ENCODE measurements at places on chromosomes 2 and 18.

- DNase-seq, result no peak
Measured at GRCh38 chr18:50281972-50282520, 723 bp upstream of the MBD1 start.

GRCh38 chr2:8966123-8966908 is 37.2 kb downstream of the MBOAT2 start:
- no peak for DNase-seq

DNA sequence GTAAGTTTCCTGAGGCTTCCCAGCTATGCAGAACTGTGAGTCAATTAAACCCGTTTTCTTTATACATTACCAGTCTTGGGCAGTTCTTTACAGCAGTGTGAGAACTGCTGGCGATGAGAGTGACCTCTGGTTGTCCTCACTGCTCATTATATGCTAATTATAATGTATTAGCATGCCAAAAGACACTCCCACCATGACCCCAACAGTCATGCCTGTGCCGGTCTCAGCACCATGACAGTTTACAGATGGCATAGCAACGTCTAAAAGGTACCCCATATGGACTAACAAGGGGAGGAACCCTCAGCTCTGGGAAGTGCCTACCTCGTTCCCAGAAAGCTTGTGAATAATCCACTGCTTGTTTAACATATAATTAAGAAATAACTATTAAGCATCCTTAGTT is 8.1 kb upstream of the IL1A start:
- no peak for DNase-seq

GRCh38 chr18:6891788-6892187 is 162.3 kb downstream of the ARHGAP28 start:
- DNase-seq, result no peak

- no peak for DNase-seq
Measured at GRCh38 chr2:213167271-213167930, 16.0 kb upstream of the IKZF2 start.

- DNase-seq, result no peak
Measured at GRCh38 chr18:48851599-48851960, 99.2 kb downstream of the SMAD7 start.

- DNase-seq, result no peak
Measured at GRCh38 chr2:33145459-33145858, 198.7 kb downstream of the LTBP1 start.

DNA sequence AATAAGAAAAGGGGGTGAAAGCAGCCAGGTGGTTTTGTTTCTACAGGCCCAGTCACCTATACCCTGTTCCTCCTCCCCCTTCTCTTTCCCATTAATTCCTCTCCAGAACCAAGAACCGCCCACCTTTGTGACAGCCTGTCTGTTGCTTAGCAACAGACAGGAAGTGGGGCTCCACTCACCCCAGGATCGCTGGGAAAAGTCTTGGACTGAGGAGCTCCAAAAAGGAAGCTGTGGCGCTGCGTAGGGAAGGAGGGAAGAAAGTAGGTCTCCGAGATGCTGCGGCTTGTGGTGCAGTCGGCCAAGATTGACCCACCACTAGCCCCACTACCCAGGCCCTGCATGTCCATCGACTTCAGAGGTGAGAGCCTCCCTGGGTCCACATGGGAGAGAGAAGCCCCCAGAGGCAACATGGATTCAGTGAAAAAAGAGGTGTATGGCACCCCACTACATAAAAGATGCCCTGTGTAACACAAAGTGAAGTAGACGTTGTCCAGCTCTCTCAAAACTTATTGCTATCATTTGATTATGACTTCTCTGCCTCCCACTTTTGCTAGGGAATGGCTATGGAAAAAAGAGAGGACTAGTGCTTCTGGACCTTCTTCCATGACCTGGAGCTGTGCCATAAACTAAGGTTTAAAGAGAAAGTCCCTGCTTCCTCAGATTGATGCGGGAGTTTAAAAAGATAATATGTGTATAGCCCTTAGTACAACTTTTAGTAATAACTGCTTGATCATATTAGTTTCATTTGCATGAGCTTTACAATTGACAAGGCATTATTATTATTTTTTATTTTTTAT is at the start of gene FER1L5:
Gene FER1L5 (plus strand): TSS at position 201 of the 797 bp plus-strand sequence. CDS start 73 bp downstream, at position 274.
- DNase-seq, result peak; percentile 27

- peak; percentile 54 for DNase-seq
Measured at GRCh38 chr2:69559442-69560146, 83.9 kb downstream of the AAK1 start.

GRCh38 chr2:66431846-66432587 is 2.9 kb upstream of the MEIS1 start:
- no peak for DNase-seq

DNA sequence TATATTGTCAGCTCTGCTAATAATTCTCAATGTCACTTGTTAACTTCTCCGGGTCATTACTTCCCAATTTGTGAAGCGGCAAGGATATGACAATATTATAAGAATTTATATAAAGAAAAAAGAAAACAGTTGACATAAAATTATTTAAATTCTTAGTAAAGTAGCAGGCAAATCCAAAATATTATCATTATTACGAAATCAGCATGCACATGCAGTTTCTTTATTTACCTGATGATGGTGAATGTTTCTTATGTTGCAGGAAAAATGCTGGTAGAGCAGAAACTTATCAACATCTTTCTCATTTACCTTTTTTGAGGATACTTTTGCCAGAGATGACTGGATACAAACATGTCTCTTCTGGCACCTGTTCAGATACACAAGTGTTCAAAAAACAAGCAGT is 38.1 kb downstream of the SRBD1 start:
- no peak for DNase-seq

- DNase-seq, result no peak
Measured at GRCh38 chr2:43853141-43854081, 14.6 kb downstream of the ABCG8 start.

GRCh38 chr2:106065983-106066820 is 127.9 kb downstream of the UXS1 start:
- DNase-seq, result no peak

GRCh38 chr2:104733226-104733943 is 120.5 kb upstream of the POU3F3 start:
- no peak for DNase-seq

GRCh38 chr2:143473820-143474219 is 344.6 kb downstream of the ARHGAP15 start:
- no peak for DNase-seq

- no peak for DNase-seq
Measured at GRCh38 chr2:137387044-137387443, 577.2 kb upstream of the HNMT start.

DNA sequence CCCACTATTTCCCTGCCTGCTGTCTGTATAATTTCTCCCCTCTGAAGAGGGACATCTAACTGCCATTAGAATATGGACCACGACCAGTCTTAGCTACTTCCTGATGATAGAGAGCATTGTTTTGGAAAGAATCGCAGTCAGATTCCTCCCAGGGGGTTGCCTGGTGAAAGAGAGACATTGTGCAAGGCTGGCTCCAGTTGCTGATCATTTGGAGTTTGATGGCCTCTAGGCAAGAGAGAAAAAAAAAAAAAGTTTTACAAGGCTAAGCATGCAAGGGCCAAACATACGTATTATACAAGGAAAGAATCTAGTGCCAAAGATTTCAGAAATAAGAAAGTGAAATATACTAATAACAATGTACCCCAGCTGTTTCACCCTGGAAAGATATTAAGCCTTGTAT is 182.2 kb downstream of the CMPK2 start:
- DNase-seq, result no peak

- DNase-seq, result no peak
Measured at GRCh38 chr2:69720404-69720803, 21.5 kb upstream of the ANXA4 start.

DNA sequence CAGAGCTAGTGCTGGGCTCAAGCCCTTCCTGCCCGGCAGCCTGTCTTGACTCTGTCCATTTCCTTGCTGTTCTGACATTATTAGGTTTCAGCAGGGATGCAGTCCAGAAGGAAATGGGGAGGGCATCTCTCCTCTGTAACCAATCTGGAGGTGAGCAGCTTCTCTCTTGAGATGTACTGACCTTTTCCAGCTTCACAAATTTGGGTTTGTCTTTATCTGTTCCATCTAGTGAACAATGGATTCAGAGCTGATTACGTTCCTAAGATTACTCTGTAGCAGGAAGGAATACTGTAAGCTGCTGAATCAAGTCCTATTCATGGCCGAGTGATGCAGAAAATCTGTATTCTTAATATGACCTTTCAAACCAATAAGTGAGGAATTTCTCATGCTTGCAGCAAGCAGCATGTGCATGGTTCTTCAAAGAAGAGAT is 11.0 kb downstream of the PLA2R1 start:
- no peak for DNase-seq

- no peak for DNase-seq
Measured at GRCh38 chr2:8602809-8603208, 79.0 kb upstream of the ID2 start.

GRCh38 chr2:242029422-242030225 is 160.1 kb downstream of the RTP5 start:
- DNase-seq, result no peak

GRCh38 chr2:54728669-54729120 is 5.2 kb downstream of the EML6 start:
- peak; percentile 56 for DNase-seq

DNA sequence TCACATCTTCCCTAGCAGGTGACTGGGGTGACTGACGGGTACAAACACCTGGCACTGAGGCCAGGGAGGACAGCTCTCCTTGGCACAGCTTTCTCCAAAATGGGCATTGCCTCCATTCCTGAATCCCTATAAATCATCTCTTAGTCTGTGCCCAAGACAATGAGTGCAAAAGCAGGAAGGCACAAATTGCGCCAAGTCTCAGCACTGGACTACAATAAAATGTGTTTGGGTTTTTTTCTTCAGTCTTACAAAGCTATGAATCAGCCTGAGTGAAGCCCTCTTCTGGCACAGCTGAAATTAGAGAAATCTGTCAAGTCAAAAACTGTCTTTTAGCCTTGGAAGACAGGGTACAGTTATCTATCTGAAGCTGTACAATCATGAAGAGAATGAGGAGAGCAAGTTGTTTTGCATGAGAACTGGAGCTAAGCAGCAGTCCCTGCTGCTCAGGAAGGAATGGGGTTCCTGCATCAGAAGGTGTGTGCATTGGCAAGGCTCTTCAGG is 90.8 kb downstream of the EPB41L3 start:
- DNase-seq, result peak; percentile 23

- DNase-seq, result no peak
Measured at GRCh38 chr2:150046211-150046610, 441.3 kb downstream of the RND3 start.

DNA sequence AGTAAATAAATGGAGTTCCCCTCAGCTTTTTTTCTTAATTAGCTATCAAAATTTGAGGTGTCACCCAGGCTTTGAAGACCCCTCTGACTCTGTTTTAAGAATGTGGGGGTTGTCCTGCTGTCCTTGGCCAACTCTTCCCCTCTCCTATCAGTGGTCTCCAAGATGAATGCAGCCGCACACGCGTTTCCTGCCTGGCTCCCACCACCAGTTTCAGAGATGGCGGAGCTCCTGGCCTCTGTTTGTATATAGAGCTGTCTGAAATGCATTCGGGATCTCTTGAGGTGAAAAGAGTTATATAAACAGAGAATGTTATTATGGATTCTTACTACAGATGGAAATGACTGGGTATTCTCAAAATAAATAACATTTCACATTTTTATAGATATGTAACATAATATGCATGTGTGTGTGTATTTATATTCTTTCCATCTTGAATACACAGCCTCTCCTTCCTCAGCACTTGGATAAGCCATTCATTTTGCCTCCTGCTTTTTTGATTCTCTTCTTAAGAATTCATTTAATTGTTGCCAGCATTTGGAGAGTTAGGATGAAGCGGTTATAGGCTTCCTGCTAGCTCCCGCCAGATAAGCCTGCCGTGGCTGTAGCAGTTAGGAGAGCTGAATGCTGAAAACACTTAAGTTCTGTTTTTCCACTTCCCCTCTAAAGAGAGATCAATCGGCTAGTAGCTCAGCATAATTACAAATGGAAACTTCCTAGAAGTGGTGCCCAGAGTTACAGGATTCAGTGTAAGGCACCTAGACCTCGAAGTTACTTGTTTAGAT is 659.3 kb upstream of the FANCL start:
- DNase-seq, result no peak

GRCh38 chr2:37085731-37086147 is 1.4 kb downstream of the GPATCH11 start:
- DNase-seq, result peak; percentile 74

- no peak for DNase-seq
Measured at GRCh38 chr2:54618646-54619565, 104.6 kb upstream of the EML6 start.

- no peak for DNase-seq
Measured at GRCh38 chr2:58620093-58620492, 379.0 kb upstream of the FANCL start.

DNA sequence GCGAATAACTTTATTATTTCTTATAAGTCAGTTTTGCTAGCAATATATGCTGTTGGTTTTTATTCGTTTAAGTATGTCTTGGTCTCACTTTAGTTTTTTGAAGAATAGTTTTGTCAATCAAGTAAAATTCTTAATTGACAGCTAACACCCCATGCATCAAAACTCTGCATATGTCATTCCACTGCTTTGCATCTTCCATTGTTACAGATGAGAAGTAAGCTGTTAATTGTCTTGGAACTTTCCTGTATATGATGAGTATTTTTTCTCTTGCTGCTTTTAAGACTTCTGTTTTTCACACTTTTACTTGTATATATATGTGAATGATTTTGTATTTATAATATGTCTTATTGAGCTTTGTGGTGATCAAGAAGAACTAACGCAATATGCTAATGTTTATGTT is 1048.4 kb downstream of the CNTNAP5 start:
- no peak for DNase-seq

GRCh38 chr18:42287047-42287446 is 332.0 kb downstream of the PIK3C3 start:
- DNase-seq, result no peak

GRCh38 chr2:178829299-178829960 is 22.2 kb upstream of the TTN start:
- peak; percentile 65 for DNase-seq

- no peak for DNase-seq
Measured at GRCh38 chr18:31199190-31199769, 36.6 kb upstream of the DSC1 start.

GRCh38 chr2:139386401-139386800 is 606.2 kb upstream of the NXPH2 start:
- no peak for DNase-seq

GRCh38 chr2:46441838-46442712 is 37.3 kb upstream of the TMEM247 start:
- no peak for DNase-seq

GRCh38 chr18:42087876-42088275 is 132.8 kb downstream of the PIK3C3 start:
- DNase-seq, result no peak

- DNase-seq, result no peak
Measured at GRCh38 chr18:73975266-73975665, 172.4 kb downstream of the FBXO15 start.

DNA sequence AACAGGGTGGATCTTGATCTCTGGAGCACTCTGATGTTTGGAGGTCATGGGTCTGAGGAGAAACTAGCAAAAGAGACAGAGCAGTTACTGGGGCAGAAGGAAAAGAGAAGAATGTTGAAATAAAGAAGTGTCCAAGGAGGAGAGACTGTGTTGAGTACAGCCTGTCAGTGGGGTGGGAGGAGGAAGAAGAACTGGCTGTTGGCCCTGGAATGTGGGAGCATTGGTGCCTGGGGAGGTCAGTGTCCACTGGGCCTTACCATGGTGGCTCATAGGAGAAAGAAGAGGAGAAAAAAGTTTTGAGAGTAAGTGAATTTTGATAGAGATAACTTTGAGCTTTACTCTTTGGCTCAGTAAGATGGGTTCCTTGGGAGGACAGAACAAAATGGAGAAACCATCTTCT is 499.0 kb downstream of the TXNL1 start:
- no peak for DNase-seq
